Tibial artery (tissue), 4 donors: ENCODE measurements at places on chromosomes 2 and 18.

GRCh38 chr2:44578471-44579093, 216.8 kb downstream of the CAMKMT start:
- DNase-seq = no peak

GRCh38 chr18:59143441-59143840, 3.8 kb downstream of the SEC11C start:
- no peak for DNase-seq

DNA sequence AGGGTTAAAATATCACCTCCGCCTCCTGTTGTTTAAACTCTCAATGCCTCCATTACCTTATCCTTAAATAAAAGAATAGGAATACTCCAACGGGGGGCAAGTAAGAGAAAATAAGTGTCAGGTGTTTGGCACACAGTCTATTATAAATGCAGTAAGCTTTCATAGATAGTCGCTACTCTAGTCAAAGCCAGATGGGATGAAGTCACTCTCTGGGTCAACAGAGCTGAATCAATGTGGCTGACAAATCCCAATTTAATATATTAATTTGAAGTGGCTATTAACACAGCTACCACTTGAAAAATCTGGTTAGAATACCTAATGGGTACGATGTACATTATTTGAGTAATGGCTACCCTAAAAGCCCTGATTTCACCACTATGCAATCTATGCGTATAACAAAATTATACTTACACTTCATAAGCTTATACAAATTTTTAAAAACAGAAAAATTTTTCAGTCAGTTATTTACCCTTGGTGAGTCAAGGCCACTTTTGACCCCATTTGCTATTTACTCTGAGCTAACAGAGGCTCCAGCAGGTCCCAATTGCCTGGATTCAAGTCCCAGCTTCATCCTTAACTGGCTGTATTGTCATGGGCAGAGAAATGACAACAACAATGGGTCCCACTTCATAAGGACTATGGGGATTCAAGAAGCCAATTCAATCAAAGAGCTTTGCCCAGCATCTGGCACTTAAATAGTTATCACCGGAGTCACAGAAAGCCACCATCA, 167.5 kb upstream of the PID1 start:
- DNase-seq = no peak

DNA sequence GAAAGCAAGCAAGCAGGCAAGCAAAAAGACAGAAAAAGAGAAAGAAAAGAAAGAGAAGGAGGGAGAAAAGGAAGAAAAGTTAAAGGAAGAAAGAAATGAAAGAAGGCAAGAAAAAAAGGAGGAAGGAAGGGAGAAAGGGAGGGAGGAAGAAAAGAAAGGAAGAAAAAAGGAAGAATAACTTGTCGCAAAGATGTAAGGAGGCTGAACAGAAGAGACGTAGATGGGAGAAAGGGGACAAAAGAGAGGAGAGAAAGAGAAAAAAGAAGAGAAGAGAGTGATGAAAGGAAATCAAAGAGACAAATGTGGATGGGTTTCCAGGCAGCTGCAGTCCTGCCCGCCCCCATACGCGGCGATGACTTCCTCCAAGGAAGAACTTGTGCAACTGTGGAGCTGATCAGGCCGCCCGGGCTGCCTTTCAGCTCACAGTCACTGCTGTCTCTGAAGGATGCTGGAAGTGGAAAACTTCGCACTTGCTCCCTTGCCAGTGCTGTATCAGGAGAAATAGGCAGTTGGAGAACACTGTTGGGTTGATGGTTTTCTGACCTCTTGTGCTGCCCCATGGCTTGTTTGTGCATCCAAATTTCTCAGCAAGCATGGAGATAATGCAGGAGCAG, 52.9 kb downstream of the TRIB2 start:
- DNase-seq = peak; percentile 69

GRCh38 chr18:12296087-12296403, 12.0 kb upstream of the TUBB6 start:
- peak; percentile 43 for DNase-seq
